ENCODE measurements at places on chromosomes 4 and X.

DNA sequence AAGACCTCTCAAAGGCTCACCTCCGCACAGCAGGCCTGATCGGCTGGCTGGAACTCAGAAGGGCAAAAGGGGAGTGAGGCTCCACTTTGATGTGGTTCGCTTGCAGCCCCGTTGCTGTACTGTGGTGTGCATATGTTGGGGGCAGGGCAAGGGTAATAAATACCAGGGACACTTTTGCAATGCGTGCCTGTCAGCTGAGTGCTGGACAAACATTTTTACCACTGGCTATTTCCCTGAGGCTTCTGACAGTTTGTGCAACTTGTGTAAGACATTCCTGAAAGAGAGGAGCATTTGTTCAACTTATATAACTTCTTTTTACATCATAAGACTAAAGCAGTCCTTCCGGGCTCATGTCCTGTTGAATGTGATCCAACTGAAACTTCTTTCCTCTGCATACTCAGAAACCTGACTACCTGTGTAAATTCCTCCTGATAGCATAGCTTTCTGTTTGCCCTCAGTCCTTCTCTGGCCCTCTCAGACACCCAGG is 82.3 kb downstream of the SPRY1 start:
- DNase-seq = peak; percentile 36

GRCh38 chrX:148552775-148553174 is 52.4 kb downstream of the AFF2 start:
- no peak for DNase-seq

GRCh38 chr4:183287677-183288076 is 32.4 kb downstream of the CLDN22 start:
- DNase-seq = no peak

DNA sequence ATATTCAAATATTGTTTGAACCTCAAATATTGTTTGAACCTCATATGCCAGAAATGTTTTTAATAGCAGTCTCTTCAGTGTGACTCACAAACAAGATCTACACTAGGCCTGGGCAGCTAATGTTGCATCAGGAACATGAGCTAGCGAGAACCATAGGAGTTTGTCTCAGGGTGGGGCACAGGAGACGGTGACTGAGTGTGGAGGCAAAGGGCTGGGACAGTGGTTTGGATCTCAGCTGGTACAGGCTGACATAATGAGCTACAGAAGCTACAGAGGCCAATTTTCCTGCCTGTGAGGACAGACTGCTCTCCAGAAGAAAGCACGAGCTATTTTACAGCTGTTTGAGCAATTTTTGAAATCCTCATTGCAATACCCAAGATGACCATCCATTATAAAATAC is 224.7 kb downstream of the CENPC start:
- no peak for DNase-seq

- DNase-seq = no peak
Measured at GRCh38 chr4:184437565-184438265, 36.6 kb downstream of the IRF2 start.

DNA sequence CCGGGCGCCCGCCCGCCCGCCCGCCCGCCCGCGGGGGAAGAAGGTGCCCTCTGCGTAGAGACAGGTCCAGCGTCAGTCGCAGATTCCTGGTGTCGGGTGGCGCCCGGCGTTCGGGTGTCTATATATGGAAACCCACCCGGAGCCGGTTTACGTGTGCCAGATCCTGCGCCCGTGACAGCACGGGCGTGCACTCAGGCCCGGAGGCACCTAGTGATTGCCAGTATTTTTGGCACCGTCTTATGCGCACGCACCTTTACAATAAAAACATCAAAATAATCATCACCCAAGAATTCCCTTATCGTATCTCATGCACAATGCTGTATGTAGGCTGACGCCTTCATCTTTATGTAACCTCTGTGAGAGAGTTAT is 519 bp downstream of the SLC25A4 start:
- DNase-seq = peak; percentile 42

DNA sequence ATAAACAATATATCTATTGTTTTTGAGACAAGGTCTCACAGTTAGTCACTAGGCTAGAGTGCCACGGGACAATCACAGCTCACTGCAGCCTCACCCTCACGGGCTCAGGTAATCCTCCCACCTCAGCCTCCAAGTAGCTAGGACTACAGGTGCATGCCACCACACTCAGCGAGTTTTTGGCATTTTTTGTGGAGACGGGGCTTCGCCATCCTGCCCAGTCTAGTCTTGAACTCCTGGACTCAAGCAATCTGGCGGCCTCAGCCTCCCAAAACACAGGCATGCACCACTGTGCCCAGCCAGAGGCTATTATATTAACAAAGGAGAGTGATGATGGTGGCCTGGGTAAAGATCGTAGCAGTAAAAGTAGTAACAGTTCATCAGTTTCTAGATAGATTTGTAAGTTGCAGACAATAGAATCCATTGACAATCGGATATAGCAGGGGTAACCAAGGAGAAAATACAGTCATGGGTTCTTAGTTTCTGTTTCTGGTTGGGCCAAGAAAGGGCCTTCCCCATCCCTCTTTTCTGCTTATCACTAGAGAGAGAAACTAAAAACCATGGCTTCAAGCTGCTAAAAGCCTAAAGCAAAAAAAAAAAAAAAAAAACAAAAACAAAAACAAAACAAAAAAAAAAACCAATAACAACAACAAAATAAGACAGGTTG is 60.6 kb downstream of the ANXA10 start:
- no peak for DNase-seq

DNA sequence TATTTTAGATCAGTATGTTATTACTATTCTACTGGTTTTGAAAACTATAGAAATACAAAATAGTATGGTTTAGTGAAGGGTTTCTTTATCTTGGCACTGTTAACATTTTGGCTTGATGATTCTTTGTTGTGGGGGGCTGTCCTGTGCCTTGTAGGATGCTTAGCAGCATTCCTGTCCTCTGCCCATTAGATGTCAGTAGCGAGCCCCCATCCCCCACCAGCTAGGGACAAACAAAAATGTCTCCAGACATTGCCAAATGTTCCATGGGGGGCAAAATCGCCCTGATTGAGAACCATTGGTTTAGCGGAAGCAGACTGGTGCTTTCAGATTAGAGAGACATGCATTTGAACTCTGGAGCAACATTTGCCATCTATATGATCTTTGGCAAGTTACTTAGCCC is 23.3 kb downstream of the SPARCL1 start:
- no peak for DNase-seq

DNA sequence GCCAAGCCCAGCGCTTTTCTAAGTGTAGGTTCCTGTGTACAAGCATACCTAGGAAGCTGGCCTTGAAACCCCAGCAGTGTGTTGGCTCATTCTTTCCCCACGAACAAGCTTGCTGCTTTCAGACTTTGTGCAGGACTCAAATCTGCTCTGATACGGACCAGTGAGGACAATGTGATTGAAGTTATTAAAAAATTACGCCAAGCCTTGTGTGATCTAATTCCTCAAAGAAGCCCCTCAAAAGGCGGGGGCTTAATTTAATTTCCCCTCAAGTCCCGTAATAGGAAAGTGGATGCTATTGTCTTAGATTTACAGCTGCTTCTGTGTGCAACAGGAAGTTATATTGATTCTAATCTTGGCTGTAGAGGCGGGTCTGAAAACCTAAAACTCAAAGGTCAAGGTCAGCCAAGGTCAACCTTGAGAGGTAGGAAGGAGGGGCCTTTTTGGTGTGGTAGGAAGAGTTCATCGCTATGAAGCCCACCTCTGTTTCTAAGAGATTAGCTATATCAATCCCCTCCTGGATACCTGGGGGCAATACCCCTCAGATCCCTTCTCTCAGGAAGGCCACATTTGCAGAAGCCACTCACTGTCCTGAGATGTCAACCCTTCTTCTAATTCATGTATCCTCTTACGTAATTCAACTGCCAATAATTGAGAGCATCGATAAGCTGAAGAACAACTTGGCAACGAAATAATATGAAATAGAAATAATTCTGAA is 45.1 kb downstream of the TBC1D9 start:
- no peak for DNase-seq

- DNase-seq = no peak
Measured at GRCh38 chr4:97530676-97531075, 612.6 kb downstream of the STPG2 start.

DNA sequence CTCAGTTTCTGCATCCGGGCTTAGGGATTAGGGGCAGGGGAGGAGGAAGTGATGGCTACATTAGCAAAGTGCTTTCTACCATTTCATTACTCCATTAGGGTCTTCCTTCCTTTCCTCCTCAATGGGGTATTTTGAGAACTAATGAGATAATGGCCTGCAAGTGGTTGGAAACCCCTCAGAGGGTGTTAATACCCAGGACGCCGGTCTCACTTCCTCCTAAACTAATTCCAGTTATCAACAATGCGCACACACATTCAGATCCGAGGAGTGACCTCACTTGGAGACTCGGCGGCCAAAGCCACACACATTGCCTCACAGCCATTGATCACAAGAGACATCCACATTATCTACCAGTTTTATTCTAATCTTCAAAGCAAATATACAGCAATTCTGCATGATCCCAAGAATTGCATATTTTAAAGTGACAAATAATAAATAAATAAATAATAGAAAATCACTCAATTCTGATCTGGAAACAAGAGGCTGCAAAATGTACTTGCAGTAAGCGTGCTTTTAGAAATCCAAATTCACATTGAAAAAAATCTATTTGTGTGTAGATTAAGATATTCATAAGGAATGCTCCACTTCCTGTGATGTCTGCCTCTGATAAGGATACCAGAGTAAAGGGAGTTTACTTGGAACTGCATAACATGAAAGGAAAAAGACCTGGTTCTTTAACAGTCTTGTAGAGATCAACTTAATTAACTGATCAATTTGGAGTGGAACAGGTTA is 329.1 kb downstream of the FBXW7 start:
- no peak for DNase-seq

- DNase-seq = no peak
Measured at GRCh38 chr4:169005453-169006099, 4.5 kb downstream of the CBR4 start.

- no peak for DNase-seq
Measured at GRCh38 chr4:44319129-44319528, 129.5 kb downstream of the KCTD8 start.

DNA sequence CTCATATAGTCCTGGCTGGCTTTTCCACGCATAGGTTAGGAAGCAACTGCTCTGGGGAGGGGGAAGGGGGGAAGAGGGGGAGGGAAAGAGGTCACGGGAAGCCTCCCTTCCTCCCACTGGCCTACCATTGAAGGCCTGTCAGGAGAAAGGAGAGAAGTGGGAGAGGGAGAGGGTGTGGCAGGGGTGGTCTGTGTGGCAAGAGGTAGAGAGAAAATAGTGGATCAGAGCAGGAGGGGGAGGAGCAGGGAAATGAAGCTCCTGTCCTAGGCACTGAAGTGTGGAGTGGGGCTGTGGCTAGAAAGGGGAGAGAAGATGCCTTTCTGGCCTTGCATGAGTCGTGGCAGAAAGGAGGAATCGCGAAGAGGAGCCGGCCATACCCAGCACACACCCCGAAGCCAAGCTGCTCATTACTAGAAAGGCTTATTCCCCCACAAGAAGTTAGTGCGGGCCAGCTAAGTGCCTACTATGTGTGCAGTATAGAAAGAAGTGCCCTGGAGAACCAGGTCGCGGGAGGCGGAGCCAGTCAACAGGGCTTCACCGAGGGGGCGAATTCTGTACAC is 1.1 kb upstream of the TMEM164 start:
- DNase-seq = no peak

- no peak for DNase-seq
Measured at GRCh38 chrX:25968920-25969319, 169.2 kb upstream of the MAGEB18 start.

GRCh38 chrX:723781-724180 is 93.2 kb downstream of the SHOX start:
- DNase-seq = no peak

- no peak for DNase-seq
Measured at GRCh38 chr4:1572964-1573720, 111.0 kb downstream of the FAM53A start.

- no peak for DNase-seq
Measured at GRCh38 chr4:169110633-169111032, 100.6 kb upstream of the CBR4 start.

DNA sequence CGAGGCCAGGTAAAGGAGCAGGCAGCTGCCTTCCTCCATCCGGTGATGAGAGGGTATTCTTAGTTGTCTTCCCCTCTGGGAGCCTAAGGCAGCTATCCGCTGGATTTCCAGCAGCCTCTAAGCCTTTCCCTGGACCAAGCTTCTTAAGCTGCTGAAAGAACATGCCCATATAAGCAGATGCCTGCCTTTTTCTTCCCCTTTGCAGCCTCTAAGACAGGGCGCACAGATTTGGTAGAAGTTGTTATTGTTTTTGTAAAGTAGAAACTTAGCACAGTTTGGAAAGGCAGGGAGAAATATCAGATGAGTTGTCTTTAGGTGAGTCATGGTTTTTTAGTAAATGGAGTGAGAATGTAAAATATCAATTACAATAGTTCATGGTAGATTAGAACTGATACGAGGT is 210.8 kb downstream of the ARHGAP10 start:
- DNase-seq = no peak

- DNase-seq = no peak
Measured at GRCh38 chr4:26864899-26865298, 4.3 kb downstream of the STIM2 start.

DNA sequence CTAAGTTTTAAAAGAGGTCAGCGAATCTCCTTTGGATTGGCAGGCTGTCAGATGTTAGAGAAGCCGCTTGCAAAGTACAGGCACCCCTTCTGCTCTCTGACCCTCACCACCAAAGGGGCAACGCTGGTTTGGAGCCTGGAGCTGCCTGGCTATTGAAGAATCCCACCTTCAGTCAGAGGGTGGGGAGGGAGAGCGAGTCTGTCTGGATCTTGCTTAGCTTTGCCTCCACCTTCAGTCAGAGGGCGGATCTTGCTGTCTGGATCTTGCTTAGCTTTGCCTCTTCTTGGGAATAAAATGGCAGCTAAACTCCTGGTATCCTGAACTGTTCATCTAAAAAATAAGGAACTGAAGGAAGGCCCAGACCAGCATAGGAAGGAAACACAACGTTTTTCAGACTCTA is 7.3 kb downstream of the CCDC110 start:
- no peak for DNase-seq

GRCh38 chr4:79298484-79298883 is 27.4 kb downstream of the NAA11 start:
- no peak for DNase-seq

DNA sequence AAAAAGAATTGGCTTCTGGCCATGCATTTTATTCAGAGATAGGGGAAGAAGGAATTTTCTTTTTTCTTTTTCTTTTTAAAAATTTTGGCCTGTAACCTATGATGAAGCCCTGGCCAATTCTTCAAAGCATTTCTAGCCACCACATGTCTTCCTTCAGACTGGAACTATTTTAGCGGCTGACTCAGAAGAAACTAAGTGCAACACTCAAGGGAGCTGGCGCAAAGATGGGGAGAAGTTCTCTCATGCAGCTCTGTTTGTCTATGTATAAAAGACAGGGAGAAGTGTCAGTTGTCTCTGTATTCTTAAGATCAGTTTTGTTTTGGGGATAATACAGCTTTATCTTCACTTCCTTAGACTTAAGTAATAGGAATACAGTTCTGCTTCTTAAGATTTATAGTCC is 46.1 kb downstream of the MBNL3 start:
- DNase-seq = no peak

DNA sequence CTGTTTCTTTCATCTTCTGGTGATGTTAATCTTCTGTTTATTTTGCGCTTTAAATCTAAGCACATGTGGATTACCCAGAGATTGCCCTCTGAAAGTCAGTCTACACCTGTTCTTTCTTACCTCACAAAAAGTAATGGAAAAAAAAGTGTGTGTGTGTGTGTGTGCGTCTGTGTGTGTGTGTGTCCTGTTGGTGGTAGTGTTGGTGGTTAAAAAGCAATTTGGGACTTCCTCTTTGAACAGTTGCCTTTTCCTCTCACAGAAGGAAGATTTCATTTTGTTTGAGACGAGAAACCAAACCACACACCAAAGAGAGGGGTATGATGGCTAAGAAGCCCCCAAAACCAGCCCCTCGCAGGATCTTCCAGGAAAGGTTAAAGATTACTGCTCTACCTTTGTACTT is at the start of gene STAP1:
TSS of gene STAP1 (plus strand) at position 235 of the 400 bp plus-strand sequence. CDS start at position 318, 83 bp downstream.
- no peak for DNase-seq
